Lung (tissue), 17 donors: ENCODE measurements at places on chromosomes 12 and 14. TPM values are rescaled to one million over a fixed set of nuclear protein-coding genes. Genes with fewer than 3 reads are reported as not detected.

Gene PAH
- total RNA-seq = 0.64 TPM

Gene APAF1
- 15.4 TPM for total RNA-seq

Gene TMEM132C
- total RNA-seq = 16.5 TPM

Gene KRT73
- not detected for total RNA-seq

Gene AGAP2
- total RNA-seq = 4.8 TPM

Gene RBM19
- 23.3 TPM for total RNA-seq

Gene LRP1
- 338 TPM for total RNA-seq

Gene KRT83
- total RNA-seq = not detected

Gene OR9K2
- total RNA-seq = not detected

Gene MEG3
- 267 TPM for total RNA-seq

Gene OR6C6
- total RNA-seq = not detected

Gene CCDC175
- 0.34 TPM for total RNA-seq

Gene CIT
- 29.3 TPM for total RNA-seq

Gene CD163L1
- 22.0 TPM for total RNA-seq

DNA sequence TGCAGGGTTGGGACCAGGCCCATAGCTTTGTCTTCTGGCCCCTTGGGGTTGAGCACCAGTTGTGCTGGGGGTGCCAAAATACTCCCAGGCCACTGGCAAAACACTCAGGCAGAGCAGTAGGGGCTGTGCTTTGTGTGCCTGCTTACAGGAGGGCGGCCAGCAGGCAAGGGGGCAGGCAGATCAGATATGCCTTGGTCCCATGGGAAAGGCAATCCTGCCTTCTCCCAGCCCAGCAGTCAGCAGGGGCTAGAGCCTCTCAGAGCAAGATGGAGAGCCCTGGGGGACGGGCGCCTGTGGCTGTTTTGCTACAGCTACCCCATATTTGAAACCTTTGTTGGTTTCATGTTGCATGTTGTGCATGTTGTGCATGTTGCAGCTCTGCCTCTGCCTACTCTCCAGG lies 36.2 kb upstream of the TMX1 start:
- DNase-seq = no peak

GRCh38 chr12:119296535-119296934 lies 38.0 kb upstream of the CCDC60 start:
- no peak for DNase-seq

DNA sequence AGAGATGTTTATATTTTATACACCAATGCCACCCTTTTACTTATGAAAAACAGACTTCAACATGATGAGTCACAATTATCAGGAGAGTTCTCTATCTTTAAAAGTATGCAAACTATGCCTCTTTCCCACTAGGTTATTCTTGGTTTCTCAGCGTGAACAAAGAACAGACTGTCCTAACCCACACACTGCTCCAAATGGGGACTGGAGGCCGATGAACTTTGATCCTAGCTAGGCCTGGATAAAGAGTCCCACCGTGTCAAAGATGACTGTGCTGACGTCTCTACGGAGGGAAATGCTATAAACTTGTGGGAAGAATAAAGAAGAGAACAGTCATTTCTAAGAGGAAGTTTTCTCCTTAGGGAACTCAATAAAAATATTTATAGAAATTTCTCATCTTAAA lies 160.1 kb downstream of the EPS8 start:
- no peak for DNase-seq

DNA sequence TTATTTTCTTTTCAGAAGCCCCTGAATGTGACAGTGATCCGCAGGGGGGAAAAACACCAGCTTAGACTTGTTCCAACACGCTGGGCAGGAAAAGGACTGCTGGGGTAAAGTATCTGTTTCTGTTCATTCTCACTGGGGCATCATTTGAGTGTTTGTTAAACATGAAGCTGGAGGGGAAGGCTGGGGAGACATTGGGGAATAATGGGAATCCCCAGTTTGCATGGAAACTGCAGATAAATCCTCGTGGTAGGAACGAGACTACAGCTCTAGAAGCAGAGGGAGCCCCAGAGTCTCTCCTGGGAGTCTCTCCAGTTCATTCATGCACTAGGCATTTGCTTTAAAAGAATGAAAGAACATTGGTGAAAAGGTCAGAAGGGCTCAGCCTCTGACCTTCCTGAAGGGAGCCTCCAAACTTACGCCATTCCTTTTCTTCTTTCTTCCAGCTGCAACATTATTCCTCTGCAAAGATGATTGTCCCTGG lies 2.5 kb upstream of the CFAP251 start:
- DNase-seq = no peak

DNA sequence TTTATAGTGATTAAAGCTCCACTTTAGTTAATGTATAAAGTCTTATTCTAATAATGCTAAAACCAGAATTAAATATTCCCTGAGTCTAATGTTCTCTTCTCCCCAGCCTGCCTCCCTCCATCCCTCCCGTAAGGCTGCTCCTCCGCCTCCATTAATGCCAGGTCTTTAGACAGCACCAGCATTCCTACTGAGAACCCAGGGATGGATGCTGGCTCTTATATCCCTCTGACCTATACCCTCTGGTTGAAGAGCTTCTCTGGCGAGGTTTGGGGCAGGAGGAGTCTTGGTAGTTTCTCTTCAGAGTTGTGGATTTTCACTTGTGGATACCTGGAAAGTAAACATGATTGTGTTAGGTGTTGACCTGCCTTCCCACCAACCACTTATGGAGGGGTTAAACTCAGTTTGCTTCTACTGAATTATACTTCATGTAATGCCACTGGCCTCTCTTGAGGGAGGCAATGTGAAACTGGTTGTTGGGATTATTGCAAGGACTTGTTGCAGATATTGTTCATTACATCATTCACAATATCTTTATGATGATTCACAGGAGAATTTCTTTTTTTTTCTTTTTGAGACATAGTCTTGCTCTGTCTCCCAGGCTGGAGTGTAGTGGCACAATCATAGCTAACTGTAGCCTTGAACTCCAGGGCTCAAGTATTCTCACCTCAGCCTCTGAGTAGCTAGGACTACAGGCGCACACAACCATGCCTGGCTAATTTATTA lies 11.1 kb upstream of the SMAGP start:
- no peak for DNase-seq

GRCh38 chr12:30753233-30753632 lies 1.5 kb downstream of the CAPRIN2 start:
- DNase-seq = peak; percentile 43

DNA sequence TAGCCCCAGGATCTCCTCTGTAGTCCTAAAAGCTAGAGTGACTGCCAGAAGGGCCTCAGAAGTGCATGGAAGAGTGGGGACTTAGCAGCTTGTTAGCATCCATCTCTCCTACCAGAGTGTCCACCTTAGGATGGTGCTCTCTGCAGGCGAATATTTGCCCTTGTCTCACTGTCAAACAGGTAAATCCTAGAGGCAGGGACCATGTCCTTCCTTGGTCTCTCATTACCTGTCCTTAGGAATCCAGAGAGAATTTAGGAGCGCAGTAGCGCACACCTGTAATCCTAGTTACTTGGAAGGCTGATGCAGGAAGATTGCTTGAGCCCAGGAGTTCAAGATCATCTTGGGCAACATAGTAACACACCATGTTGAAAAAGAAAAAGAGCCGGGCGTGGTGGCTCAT lies 21.4 kb downstream of the AGAP2 start:
- no peak for DNase-seq

GRCh38 chr14:57918791-57919190 lies 52.9 kb upstream of the SLC35F4 start:
- DNase-seq = no peak

DNA sequence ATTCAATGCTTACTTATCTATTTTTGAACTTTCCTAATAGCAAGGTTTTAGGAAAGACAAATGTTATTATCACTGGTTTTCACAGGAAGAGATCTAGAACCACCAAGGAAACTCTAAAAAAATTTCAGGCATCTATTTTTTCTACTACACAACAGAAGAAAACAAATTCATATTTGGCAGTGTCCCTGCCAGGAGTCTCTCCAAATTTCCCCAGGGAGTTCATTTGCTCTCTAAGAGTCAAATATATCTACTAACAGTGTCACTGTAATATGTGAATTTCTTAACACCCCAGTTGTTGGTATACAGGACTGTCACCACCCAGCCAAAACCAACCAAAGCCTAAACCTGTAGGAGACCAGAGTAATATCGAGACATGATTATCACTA lies 83.4 kb downstream of the STXBP6 start:
- no peak for DNase-seq

GRCh38 chr14:89164168-89165073 lies 252.6 kb downstream of the FOXN3 start:
- DNase-seq = no peak

GRCh38 chr12:115870510-115870909 lies 407.0 kb downstream of the MED13L start:
- DNase-seq = no peak

DNA sequence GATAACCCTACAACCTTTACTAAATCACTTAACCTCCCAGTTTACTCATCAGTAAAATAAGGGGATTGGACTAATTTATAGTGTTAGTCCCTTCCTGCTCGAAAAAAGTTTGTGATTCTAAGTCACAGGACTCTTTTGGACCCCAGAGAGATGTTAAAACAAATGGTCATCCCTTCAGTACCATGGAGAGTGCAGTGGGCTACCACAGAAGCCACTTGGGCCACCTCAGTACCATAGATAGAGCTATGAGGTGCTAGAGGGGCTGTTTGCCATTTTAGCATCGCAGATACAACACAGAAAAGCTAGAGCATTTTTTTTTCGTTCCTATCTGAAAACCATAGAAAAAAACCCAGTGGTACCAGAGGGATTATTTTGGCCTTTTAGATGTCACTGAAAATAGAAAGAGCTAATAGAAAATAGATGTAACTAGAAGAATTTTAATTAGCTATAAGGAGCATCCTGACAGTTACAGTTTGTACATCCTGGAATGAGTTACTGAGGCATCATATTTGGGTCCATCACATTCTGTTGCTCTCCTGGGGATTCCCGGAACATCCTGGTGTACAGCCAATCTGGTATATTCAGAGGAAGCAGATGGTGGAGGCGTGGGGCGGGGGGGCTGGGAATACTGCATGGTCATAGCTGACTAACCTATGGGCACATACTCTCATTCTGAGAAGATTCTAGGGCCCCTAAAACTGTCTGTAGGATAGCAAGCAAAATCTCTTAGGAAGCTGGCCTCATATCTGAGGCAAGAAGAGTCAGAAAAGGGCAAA lies 2.8 kb downstream of the ZNF219 start:
- DNase-seq = no peak

GRCh38 chr12:132586929-132587328 lies 23.5 kb downstream of the LRCOL1 start:
- no peak for DNase-seq

- peak; percentile 77 for DNase-seq
Measured at GRCh38 chr12:72346363-72346944, 74.3 kb downstream of the TRHDE start.

GRCh38 chr14:72824051-72824450 lies 69.8 kb downstream of the DPF3 start:
- DNase-seq = no peak

DNA sequence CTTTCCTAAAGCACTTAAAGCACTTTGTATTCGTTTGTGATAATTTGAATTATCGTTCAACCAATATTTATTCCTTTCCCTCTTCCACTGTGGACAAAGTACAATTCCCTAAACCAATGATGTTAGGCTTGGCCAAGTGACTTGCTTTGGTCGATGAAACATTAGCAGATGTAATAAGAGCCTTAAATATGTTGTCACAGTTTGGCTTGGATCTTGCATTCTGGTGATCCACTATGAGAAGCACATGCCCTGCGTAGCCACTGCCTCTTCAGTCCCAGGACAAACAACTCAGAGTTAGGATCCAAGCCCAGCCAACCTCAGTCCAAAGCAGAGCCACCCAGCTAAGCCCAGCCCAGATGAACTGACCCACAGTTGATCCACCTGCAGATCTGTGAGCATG lies 8.4 kb upstream of the C12orf75 start:
- DNase-seq = no peak

DNA sequence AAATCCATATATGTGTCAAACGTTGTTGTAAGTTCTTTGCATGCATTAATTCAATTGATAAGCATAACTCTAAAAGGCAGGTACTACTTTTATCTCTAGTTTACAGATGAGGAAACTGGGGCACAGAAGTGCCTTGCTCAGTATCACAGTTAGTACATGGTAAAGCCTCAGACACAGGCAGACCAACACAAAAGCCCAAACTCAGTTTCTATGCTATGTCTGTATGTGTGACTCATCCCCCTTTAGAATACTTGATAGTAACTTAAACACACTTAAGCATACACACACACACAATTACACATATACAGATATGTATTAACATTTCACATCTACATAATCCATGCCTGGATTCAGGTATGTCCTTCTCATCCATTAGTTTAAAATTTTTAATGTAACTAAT lies 88.0 kb downstream of the EPS8 start:
- DNase-seq = no peak
